ENCODE measurements at places on chromosomes 13 and 19. TPM values are rescaled to one million over a fixed set of nuclear protein-coding genes. Genes with fewer than 3 reads are reported as not detected.

- DNase-seq: no peak
Measured at GRCh38 chr13:25288966-25289365, 1.7 kb upstream of the MTMR6 start.

- DNase-seq: no peak
Measured at GRCh38 chr13:73325723-73326558, 267.1 kb downstream of the KLF5 start.

GRCh38 chr19:14505488-14506239, 9.7 kb upstream of the GIPC1 start:
- peak; percentile 95 for DNase-seq

DNA sequence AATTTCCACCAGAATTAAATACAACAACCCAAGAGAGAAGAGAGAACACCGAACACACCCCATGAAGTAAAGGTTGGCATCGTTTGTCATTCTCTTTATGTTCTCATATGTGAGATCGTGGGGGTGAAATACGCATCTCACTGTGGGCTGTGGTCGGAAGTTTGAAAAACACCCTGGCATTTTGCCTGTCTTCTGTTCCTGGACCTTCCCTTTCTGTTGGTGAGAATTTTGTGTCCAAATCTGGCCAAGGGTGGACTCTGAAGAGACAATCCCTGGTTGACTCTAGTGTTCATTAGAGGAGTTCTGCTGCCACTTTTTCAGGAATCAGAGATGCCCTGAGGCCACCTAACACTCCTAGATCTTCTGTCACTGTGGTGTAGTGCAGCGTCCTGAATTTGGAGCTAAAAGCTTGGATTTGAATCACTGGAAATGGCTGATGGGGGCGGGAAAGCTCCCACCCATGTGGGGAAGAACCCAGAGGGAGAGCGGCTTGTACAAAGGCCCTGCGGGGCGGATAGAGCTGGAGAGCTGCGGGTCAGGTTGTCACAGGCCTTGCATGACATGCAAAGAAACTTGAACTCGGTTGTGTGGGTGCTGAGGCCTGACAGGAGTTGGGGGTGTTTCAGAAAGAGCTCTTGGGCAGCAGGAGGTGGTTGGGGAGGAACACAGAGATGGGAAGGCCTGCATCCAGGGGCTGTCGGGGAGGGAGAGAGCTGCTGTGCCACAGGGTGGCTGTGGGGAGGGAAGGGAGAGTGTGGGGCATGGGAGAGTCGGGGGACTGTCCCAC, 11.1 kb upstream of the SPATA13 start:
- DNase-seq: no peak

DNA sequence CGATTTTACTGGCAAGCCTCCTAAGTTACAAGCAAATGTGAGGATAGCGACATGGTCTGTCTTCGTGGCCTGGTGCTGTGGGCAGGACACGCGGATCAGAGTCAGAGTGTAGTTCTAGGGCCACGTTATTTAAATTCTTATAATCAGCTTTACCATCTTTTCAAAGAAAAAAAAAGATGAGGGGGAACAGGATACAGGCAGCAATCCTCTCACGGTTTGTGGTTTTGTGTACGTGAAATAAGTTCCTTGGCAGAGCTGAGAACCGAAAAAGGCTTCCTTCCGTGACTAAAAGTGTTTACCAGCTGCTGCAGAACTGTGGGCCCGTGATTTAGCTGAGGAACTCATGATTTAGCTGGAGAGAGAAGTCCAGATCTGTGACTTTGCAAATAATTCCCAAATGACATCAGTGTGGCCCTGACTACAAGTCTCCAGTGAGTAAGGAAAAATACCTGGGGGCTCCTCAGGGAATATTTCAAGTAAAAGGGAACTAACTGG, 27.2 kb downstream of the RCBTB2 start:
- DNase-seq: no peak

DNA sequence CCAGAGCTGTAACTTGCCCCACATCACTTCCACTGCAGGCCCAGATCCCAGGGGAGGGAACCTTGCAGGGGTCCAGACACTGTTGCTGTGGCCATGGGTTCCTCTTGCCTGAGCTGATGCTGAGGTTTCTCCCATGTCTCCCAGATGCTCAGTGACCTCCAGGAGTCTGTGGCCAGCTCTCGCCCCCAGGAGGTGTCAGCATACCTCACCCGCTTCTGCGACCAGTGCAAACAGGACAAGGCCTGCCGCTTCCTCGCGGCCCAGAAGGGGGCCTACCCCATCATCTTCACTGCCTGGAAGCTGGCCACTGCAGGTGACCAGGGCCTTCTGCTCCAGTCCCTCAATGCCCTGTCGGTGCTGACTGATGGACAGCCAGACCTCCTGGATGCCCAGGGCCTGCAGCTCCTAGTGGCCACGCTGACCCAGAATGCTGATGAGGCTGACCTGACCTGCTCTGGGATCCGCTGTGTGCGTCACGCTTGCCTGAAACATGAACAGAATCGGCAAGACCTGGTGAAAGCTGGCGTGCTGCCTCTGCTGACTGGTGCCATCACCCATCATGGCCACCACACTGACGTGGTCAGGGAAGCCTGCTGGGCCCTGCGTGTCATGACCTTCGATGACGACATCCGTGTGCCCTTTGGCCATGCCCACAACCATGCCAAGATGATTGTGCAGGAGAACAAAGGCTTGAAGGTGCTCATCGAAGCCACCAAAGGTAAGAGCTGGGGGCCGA, 12.1 kb upstream of the SLC25A42 start:
- peak; percentile 52 for DNase-seq

DNA sequence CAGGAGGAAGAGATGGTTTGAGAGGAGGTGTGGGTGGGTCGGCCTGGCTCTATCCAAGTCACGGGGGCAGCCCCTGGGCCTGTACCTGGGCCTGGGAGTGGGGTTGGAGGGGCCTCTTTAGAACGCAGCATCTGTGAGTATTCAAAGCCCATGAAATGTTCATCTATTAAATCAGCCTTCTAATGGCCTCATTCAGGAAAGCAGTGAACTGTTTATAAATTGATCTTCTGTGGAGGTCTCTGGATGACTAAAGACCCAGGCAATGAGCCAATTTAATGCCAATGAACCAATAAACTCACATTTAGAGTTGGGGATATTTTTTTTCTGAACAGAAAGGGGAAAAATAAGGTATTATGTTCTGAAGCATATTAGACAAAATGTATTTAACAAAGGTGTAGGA, 19.9 kb upstream of the GGACT start:
- DNase-seq: no peak

DNA sequence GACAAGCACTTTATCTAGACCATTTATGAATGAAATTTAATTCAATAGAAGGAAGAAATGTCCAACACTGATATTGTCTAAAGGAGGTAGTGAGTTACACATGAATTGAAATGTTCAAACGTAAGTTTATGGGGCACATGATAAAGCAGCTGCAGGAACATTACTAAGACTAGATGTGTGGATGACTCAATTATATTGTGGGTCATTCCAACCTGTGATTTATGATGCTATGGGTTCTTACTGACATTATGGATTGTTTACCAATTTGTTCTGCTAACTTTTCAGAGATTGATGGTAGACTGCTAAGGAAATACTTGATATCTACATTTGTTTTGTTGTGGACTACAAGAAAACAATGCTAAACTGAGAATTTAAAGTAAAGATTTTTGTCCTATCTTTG, 56.1 kb upstream of the ATXN8OS start:
- DNase-seq: no peak

DNA sequence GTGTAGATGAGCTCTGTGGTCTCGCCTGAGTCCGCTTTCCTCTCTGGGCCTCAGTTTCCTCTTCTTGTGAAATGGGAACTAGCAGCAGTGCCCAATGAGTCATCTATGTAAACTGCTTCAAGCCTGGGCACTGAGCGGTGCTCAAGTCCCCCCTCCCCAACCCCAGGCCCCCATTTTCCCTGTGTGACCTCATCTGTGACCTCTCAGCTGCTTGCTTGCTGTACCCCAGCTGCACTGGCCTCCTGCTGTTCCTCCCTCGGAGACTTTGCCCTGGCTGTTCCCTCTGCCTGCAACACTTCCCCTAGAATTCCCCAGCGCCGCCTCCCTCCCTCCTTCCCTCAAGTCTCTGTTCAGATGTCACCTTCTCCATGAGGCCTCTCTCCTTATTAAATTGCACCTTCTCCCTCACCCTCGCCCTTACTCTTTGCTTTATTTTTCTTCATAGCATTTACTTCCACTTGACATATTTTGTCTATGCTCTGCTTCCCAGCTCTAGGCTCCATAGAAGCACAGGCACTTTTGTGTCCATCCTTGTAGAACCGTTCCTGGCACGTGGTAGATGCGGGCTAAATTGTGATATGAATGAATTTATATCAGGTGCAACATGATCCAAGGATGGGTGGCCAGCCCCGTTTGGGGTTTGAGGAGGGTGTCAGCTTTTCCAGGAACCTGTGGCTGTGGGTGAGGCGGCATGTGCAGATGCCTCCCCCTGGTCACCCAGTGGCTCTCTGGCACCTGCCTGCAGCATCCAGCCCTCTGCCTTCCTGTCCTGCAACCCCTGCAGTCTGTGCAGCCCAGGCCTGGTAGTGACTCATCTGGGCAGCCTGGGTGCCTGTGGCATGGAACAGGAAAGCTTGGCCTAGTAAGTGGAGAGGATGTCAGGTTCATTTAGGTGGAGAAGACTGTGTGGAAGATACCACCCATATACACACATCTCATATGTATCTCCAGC, 26.3 kb downstream of the SIPA1L3 start:
- peak; percentile 59 for DNase-seq

GRCh38 chr19:10699650-10700335, 1.4 kb upstream of the QTRT1 start:
- peak; percentile 85 for DNase-seq

GRCh38 chr19:22545751-22546150, 88.4 kb upstream of the ZNF492 start:
- peak; percentile 61 for DNase-seq

DNA sequence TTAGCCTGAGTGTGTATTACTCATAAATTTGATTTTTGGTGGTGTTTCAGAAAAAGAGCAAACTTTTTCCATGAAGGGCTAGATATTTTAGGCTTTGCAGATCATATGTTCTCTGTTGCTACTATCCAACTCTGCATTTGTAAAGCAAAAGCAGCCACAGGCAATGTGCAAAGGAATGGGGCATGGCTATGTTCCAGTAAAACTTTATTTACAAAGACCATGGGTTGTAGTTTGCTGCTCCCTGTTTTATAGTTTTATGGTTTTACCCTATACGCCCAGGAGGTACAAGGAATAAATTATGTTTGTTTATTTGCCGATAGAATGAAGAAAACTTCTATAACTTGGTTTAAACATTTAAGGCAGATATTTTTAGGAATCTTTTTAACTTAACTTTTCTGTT, 23.6 kb downstream of the IFT88 start:
- DNase-seq: no peak

DNA sequence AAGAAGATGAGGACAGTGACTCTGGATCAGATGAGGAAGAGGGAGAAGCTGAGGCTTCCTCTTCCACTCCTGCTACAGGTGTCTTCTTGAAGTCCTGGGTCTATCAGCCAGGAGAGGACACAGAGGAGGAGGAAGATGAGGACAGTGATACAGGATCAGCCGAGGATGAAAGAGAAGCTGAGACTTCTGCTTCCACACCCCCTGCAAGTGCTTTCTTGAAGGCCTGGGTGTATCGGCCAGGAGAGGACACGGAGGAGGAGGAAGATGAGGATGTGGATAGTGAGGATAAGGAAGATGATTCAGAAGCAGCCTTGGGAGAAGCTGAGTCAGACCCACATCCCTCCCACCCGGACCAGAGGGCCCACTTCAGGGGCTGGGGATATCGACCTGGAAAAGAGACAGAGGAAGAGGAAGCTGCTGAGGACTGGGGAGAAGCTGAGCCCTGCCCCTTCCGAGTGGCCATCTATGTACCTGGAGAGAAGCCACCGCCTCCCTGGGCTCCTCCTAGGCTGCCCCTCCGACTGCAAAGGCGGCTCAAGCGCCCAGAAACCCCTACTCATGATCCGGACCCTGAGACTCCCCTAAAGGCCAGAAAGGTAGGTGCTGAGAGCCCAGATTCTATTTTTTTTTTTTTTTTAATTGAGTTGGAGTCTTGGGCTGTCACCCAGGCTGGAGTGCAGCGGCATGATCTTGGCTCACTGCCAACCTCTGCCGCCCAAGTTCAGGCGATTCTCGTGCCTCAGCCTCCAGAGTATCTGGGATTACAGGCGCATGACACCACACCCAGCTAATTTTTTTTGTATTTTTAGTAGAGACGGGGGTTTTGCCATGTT, 2.3 kb downstream of the PPP1R15A start:
- no peak for DNase-seq

GRCh38 chr19:1402411-1403070, 1.2 kb upstream of the GAMT start:
- DNase-seq: no peak

DNA sequence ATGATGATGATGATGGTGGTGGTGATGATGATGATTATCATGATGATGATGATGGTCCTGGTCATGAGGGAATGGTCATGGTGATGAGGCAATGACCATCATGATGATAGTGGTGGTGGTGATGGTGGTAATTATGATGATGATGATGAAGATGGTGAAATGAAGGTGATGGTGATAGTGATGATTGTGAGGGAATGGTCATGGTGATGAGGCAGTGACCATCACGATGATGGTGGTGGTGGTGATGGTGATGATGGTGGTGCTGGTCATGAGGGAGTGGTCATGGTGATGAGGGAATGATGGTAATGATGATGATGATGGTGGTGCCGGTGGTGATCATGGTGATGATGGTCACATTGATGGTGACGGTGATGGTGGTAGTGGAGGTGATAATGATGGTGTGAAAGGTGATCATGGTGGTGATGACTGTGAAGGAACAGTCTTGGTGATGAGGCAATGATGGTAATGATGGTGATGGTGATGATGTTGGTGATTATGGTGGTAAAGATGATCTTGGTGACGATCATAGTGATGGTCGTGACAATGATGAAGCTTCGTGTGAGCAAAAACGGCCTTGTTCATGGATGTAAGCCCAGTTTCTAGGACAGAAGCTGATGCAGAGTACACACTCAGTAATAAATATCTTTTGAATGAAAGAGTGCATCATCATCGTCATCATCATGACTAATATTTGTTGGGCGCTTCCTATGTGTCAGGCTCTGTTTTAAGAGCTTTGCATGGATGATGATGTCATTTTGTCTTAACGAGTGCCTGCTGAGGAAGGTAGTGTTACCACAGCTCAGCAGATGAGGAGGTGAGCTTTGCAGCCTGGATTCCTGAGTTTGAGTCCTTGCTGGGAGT, 17.3 kb downstream of the SBK2 start:
- DNase-seq: no peak

DNA sequence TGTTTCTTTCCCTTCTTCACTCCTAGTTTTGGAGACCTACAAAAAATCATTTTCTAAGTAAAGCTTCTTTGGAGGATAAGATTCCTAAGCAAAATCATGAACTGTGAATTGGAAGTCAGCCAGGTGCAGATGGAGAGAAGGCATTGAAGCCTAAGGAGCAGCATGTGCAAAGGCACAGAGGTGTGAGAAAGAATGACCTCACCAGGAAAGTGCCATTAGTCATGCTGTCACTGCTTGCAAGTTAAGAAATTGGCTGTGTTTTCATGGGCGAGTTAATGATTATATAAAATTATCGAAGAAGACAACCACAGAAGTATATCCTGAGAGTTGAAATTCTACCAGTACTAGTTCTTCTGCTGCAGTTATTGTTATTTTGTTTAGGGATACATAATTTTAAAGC, 80.3 kb upstream of the KLHL1 start:
- DNase-seq: no peak

LGI4 gene
- 10.4 TPM for total RNA-seq

RAB3A gene
- 6.1 TPM for total RNA-seq

ERICH4 gene
- total RNA-seq: not detected

ZIC2 gene
- total RNA-seq: 93.0 TPM
